Breast epithelium (tissue), 4 donors: ENCODE measurements at places on chromosomes 6 and 20. TPM values are rescaled to one million over a fixed set of nuclear protein-coding genes. Genes with fewer than 3 reads are reported as not detected.

Gene ZNF76
- total RNA-seq, result 46.9 TPM

Gene TSHZ2
- total RNA-seq, result 106 TPM

Gene UNC5CL
- 1.1 TPM for total RNA-seq

DNA sequence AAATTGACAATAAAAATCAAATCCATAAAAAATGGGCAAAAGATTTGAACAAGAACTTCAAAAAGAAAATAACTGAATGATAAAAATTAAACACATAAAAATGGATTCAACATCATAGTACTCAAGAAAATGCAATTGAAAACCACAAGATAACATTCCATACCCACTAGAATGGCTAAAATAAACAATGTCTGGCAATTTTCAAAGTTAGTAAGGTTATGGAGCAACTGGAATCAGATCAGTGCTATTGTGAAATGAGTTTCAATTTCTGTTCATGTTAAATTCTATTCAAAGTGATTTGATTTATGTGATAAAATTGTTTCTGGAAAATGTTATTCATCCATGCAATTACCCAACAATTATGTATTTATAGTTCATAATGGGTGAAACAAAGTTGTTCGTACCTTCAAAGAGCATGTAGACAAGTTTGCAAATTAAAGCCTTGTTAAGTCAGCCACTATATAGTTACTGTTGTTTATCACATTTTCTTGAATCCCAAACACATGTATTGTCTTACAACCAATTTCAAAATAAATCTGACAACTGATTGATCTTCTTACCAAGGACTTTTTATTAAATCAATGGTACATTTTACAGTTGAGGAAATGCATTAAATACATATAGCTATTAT is 151.5 kb upstream of the CENPW start:
- DNase-seq, result no peak

DNA sequence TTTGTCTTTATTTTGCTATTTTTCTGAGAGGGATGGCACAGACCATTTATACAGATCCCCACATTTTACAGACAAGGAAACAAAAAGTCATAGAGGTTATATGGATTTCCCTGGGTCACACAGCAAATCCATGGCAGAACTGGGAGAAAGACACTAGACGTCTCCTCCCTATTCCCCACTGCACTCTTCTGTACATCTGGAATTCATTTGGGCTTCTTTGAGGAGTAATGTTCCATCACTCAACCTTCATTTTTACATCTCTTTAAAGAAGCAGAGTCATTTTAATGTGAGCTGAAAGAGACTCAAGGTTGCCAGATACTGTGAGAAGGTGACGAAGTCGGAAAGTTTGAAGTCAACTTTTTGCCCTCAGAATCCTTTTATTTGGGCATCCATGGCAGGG is 207.3 kb downstream of the OTOR start:
- no peak for DNase-seq

DNA sequence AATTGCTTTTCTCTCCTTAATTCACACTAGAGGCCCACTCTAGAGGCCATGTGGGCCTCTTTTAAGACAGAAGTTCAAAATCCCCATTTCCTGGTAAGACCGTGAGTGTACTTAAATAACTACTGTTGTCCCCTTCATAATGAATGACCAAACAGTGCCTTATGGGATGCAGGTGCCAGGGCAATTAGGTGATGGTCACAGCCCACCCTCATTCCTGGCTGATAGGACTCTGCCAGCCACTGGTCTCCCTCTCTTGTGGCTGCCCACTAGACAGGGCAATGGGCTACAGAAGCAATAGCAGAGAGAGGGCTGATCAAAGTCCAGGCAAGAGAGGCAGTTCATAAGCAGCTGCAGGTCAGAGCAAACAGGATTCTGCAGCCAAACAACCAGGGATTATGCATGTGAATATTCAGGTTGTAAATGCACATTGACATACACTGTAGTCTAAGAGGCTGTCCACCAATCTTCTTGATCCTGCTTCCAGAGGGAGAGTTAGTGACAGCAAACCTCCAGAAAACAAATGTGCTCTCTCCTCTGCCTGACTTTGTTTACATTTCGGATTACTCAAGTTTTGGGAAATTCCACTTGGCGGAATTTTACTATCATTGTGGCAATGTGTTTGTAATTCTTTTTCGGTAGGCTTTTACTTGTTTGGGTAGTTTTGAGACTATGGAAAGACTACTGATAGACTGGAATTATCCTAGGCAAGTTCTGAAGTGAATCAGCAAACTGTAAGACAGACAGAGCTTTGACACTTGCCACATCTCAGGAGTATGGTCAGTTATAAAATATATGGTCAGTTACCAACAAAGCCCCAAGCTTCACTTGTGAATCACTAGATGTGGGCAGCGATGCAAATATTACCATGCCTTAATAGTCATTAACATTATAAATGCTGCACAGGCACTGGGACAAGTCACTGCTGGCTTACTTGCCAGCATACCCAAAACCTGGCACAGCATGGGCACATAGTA is 12.8 kb downstream of the PTPRK start:
- DNase-seq, result no peak

DNA sequence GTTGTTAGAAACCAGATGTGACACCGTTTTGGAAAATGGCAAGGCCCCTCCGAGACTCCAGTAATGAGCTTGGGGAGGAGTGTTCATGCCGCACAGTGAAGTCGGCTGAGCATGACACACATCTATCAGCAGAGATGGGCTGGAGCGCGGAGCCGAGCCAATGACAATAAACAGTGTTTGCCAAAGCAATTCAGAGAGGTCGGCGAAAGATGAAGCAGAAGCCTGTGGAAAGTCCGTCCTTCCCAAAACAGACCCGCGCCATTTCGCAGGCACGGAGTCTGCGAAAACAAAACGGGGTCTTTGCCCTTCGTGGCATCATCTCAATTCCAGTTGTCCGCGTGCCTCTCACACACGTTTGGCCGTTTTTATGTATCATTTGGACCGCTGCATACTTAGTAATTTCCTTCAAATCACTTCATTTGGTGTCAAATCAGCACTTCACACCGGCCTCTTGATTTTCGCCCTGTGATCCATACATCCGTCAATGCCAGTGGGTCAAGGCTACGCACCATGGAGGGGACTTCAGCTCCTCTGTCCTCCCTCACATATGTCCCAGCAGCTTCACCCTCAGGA is 71.3 kb downstream of the SULF2 start:
- DNase-seq, result no peak

DNA sequence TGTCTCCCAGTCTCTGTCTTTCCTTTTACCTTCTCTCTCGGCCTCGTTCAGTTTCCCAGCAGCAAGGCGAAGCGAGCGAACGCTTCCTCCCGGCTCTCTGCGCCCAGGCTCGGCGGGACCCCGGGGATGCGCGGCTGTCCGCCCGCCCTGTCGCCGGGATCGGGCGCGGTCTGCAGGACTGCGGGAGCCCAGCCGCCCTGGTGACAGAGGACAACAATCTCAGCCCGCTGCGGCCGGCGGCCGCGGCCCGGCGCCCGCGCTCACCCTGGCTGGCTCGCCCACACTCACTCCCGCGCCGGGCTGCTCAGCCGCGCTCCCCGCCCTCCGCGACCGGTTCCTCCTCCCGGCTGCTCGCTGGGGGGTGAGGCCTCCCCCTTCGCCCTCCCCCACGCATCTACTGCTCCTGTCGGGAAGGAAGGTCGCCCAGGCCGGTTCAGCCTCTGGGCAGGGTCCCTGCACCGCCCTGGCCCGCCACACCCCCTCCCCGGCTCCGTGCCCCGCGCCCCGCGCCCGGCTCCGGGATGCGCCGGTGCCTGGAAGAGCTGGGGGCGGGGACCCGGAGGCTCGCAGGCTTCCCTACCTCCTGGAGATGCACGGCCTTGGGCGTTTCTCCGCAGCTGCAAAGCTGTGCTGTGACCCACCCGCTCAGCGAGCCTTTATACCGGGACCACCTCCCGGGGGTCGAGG is 410 bp downstream of the SYNE1 start:
- DNase-seq, result no peak

DNA sequence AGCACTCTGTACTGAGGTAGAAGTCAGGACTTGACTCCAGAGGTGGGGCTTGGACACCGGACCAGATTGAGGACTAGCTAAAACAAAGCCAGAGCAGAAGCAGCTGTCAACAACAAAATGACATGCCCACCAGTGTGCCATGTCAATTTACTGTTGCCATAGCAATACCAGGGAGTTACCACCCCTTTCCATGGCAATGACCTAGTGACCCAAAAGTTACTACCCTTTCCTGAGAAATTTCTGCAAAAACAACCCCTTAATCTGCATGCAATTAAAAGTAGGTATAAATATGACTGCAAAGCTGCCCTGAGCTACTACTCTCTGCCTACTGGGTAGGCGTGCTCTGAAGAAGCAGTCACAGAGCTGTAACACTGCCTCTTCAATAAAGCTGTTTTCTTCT is 21.0 kb downstream of the MAP3K5 start:
- no peak for DNase-seq

DNA sequence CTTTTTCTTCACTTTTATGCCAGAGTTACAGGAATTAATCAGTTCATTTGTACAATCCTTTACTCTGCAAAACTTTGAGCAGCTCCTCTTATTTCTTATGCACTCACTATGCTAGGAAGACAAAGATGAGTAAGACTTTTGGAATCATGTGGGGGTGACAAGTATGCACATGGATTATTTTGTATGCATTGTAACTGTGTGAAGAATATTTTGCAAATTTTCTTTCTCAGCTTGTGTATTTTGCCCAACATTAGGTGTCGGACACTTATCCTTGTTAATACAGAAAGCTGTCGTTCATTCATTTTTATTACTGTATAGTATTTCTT is 88.6 kb downstream of the PPP1R14C start:
- DNase-seq, result no peak

DNA sequence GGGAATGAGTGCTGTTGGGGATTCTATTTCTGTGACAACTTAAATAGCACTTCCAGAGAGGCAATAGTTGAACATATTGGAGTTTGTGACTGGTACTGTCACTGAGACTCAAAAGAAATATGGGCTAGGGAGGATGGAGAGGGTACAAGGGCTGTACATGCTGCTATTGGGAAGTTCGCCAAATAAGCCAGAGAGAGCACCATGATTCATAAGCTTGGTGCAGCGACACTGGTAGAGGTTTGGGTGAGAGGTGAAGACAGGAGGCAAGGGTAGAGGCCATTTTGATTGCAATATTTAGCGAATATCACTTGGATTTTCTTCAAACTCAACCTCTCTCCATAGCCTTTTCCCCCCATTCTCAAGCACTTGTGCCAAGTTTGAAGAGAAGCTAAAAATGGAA is 214.3 kb downstream of the OGFRL1 start:
- no peak for DNase-seq

DNA sequence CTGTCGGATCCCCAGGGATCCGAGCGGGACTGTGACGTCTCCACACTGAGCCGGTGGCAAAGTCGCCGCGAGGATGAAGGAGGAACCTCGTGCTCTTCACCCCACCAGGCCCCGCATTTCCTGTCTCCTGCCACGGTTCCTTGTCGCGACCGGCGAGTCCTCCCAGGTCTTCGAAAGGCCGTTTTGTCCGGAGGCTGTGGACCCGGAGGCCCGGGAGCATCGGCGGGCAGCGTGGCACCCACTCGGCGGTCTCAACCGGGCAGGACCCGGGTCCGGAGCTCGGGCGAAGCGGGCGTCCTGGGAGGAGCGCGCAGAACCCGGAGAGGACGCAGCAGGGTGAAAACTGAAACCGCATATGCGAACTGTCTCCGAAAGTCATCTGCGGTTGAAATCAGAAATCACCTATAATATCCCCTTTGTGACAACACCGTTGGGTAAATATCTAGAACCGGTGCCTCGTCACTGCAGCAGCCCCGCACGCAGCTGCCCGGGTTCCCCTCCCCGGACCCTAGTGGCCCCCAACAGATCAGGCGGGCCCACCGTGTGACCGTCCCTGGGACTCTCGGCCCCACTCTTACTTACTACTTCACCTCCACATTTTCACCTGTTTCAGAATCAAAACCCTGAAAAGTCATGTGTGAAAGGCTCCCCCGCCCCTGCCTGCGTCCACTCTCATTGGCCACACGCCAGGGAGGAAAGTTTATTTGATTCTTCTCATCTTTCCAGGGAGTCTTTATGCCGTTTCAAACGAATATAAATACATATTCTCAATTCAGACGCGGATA is 3.1 kb upstream of the ULBP2 start:
- no peak for DNase-seq

- peak; percentile 17 for DNase-seq
These were observed 451.0 kb upstream of the SULF2 start for GRCh38 chr20:48236000-48236970.

DNA sequence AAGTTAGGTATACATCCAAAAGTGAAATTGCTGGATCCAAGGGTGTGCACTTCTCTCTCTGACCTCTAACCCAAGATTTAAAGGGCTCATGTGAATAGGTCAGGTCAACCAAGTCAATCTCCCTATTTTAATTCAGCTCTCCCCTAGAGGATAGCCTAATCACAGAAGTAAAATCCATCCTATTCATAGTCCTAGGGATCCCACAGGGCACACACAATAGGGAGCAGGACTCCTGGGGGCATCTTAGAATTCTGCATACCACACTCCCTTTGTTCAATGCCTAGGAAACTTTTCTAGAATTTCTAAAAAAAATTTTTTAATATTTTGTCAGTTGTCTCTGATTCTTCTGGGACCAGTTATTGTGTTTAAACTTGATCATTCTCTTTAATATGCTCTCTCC is 35.1 kb downstream of the CST9L start:
- DNase-seq, result no peak

DNA sequence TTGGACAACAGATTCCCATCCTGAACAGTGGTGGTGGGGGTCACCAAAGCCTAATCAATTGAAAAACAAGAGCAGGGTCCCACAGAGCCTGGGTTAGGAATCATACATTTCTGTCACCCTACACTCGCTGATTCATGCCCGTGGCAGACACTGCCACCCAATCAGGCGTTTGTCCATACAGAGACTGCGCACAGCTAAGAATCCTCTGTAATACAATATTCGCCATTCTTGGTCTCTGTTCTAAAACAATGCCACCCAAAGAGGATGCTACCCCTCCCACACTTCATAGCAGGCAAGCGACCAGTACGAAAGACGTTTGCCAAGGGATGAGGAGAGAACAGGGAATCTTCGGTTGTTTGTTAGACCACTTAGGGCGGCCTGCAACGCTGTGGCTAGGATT is 28.1 kb upstream of the SLC22A23 start:
- DNase-seq, result no peak

DNA sequence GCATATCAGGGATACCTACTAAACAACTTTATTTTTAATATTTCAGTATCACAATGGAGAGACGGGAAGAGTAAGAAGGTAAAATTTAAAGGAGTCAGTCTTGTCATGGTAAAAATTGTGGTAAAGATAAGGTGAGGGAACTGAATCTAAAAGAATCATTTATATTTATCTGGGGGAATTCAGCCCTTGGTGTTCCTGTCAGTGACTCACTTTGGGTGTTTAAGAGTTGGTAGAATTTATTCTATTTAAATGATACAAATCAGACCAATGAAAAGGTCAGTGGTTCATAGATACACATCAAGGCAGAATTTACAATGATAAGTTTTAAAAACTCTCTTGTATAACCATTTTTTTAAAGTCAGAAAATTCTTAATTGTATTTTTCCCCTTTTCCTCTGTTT is 164.4 kb downstream of the CDKAL1 start:
- DNase-seq, result no peak
